Myocyte (in vitro differentiated cells): ENCODE measurements at places on chromosomes 6 and 20. TPM values are rescaled to one million over a fixed set of nuclear protein-coding genes. Genes with fewer than 3 reads are reported as not detected.

Gene THBS2
- total RNA-seq, result 22.6 and 27.3 TPM in 2 replicates

Gene CABLES2
- 3.8 and 4.4 TPM in 2 replicates for total RNA-seq

Gene SSTR4
- not detected in 2 replicates for total RNA-seq

Gene STK38
- total RNA-seq, result 39.8 and 47.4 TPM in 2 replicates

DNA sequence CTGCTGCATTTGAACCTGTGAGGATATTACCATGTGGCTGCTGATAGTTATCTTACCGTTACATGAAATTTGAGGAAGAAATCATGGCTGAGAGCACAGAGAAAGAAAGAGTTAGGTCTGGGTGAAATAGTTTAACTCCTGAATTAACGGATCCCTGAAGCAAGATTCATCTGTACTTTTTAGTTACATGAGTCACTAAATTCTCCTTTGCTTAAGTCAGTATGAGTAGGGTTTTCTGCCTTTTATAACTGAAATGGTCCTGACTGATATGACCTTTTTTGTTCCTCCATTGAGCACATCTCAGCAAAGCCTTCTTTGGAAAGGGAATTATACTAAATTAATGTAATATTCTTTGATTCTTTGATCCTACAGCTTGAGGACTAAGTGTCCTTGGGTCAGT is 333.3 kb upstream of the ZFP64 start:
- DNase-seq, result no peak

Gene CAGE1
- not detected in 2 replicates for total RNA-seq

DNA sequence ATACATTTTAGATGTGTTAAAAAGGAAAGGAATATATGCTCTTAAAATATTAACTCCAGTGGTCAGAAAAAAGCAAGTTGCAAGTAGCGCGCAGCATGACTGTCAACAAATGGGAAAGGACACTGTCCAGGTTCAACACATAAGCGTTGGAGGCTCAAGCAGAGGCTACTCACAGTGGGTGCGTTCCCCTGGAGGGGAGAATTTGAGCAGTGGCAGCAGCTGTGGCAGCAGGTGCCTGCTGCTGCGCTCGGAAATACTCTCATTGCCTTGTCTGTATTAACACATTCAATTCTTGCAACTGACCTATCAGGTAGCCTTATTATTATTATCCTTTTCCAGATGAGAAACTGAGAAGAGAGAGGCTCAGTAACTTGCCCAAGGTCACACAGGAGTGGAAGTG is 21.9 kb upstream of the CCN6 start:
- DNase-seq, result peak; percentile 66

GRCh38 chr6:6943421-6943820 is 164.3 kb upstream of the RREB1 start:
- no peak for DNase-seq

DNA sequence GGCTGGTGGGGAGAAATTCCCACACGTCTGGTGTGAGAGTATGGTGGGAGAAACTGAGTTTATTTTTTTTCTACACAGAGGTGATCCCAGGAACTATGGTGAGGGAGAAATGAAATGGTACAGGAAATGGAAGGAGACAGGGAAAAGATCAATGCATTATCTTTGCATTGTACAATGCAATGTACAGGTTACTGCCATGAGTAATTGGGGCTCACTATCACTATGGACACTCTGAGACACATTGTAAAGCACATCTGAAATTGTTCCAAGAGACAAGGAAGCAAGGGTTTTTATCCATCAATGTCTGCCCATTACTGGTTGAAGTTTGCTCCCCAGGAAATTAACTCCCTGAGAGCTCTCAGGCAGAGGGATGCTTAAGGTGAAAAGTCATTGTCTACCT is 21.7 kb upstream of the FAM184A start:
- no peak for DNase-seq

Gene HRH3
- total RNA-seq, result 0.08 TPM in 1 of 2 replicates, not detected in the other

Gene PTK6
- total RNA-seq, result 2.1 and 5.2 TPM in 2 replicates

Gene MUC21
- total RNA-seq, result not detected in 2 replicates
